ENCODE measurements at places on chromosomes 13 and 19.

DNA sequence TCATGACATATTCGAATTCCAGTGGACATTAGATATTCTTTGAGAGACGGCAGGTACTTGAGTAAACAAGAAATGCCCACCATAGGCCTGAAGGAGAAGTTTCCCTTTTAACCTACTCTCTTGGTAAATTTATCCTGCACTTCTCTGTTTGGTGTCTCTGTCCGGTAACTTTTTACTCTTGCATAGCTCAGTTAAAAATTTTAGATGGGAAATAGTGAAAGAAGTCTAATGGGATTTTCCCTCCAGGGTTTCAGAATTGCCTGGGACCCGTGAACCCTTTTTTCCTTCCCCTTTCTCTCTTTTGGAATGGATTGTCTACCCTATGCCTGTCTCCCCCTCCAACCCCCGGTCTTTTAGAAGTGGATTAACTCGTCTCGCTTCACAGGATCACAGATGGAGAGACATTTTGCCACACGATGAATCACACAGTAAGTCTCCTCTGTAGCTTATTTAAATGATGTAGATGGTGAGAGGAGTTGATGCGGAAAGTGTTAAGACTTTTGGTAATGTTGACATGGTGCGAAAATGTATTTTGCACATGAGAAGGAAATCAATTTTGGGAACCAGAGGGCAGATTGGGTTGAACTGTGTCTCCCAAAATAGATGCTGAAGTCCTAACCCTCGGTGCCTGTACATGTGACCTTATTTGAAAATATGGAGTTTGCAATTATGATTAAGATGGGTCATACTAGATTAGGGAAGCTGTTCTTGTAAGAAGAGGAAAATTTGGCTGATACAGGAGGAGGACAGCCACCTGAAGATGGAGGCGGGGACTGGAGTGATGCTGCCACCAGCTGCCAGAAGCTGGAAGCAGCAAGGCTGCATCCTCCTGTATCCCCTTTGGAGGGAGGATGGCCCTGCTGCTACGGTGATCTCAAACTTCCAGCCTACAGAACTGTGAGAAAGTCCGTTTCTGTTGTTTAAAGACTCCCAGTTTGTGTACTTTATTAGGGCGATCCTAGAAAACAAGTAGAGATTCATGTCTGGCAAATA, 711 bp upstream of the MIPEP start:
- peak; percentile 25 for DNase-seq

GRCh38 chr19:19538061-19538784, at the start of gene CILP2:
TSS of gene CILP2 (plus strand) at chr19:19538265. CDS start at chr19:19538350, 85 bp downstream.
- peak; percentile 45 for DNase-seq

- no peak for DNase-seq
Observed at GRCh38 chr13:113850722-113851479, 13.0 kb downstream of the GAS6 start.

DNA sequence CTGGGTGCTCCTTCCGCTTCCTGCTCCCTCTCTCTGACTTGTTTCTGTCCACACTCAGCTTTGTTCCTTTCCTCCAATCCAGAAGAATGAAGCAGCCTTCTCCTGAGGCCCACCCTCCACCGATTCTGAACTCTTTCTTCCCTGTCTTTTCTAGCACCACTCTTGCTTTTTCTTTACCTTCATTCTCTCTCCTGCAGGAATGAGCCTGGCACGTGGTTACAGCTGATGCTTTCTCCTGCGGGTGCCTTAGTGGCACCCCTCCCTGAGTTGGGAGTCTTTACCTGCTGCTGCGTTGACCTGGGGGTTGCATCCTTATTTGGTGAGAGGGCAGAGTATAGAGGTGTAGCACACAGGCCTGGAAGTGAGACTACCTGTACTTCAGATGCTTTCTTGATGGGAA, 6.2 kb downstream of the UBAC2 start:
- no peak for DNase-seq

DNA sequence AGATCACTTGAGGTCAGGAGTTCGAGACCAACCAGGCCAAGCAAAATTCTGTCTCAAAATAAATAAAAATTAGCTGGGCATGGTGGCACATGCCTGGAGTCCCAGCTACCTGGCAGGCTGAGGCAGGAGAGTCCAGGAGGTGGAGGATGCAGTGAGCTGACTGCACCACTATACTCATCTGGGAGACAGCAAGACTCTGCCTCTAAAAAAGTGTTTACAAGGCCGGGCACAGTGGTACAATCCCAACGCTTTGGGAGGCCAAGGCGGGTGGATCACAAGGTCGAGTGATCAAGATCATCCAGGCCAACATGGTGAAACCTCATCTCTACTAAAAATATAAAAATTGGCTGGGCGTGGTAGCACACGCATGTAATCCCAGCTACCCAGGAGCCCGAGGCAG, 4.2 kb upstream of the DAPK3 start:
- DNase-seq: no peak

DNA sequence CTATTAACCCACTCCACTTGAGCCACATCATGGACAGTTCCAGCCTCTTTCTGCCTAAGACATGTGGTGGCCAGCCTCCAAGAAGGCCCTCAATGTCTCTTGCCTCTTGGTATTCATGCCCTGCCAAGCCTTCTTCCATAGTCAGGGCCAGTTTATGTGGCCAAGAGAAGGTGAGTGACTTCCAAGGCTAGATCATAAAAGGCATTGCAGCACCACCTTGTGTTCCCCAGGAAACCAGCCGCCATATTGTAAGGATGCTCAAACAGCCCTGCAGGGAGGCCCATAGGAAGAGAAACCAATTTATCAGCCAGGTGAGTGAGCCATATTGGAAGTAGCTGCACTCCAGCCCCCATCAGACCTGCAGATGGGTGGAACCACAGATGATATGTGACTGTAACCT, 12.3 kb upstream of the DNMT1 start:
- DNase-seq: no peak

DNA sequence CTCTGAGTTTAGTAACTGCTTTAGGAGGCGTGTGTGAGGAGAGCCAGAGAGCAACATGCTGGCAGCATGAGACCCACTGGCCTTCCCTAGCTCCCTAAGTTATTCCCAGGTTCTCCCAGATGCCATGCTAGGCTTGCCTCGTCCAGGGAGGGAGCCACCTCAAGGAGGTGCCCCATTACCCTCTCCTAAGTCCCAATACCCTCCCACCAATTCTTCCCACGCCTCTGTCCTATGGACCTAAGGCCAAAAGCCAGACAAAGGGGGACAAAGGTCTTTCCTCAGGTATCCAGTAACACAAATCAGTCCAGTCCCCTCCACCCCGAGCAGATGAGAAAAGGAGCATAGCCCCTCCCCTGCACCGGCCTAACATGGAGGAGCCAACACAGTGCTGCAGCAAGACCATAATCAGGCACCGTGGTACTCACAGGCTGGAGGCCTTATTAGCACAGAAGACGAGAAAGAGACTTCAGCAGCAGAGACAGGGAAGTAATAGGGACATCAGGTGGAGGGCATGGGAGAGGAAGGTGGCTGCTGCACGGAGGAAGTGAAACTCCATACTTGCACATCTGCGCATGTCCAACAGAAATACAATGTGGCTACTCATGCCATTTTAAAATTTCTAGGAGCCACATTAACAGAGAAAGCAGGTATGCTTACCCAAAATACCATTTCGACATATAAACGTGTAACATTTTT, 46.3 kb downstream of the BRD4 start:
- peak; percentile 87 for DNase-seq

DNA sequence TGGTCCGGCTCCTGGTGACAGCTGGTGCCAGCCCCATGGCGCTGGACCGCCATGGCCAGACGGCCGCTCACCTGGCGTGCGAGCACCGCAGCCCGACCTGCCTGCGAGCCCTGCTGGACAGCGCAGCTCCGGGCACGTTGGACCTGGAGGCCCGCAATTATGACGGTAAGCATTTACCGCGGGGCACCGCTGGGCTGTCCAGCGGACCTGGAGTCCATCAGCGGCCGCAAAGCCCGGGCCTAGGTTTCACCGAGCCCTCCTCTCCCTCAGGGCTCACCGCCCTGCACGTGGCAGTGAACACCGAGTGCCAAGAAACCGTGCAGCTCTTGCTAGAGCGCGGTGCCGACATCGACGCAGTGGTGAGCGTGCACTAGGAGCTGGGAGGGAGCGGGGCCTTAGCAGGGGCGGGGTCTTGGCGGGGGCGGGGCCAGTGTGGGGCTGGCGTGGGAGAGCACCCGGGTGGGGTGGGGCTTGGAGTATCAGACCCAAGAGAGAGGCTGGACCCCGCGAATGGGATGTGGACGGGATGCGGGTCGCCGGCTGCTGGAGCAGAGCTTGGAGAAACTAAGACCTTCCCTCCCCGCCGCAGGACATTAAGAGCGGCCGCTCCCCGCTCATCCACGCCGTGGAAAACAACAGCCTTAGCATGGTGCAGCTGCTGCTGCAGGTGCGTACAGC, 8.7 kb downstream of the BCL3 start:
- no peak for DNase-seq

- DNase-seq: no peak
Observed at GRCh38 chr13:112229445-112229844, 146.7 kb upstream of the SPACA7 start.

DNA sequence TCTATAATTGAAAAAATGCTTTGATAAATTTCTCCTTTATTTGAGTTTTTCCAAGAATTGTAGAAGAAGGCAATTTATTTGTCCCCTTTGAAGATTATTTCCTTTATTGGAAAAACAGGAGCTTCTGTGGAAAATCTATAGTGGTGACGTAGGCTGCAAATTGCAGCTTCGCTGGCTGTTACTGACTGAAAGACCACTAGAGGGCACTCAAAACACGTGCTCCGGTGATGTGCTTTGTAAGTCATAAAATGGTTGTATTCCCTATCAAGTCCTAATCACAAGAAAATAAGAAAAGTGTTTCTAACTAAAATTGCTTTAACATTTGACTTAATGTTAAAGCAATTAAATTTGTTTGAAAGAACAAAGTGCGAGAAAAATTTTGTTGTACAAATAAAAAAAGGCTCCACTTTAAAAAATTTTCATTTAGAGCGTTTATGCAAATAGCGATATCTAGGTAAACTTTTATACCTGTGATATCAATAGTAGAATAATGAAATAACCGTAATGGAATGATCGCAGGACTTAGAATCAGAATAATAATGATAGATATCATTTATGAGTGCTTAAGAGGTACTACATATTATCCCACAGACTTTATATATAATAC, 638.2 kb upstream of the SPRY2 start:
- DNase-seq: peak; percentile 53

DNA sequence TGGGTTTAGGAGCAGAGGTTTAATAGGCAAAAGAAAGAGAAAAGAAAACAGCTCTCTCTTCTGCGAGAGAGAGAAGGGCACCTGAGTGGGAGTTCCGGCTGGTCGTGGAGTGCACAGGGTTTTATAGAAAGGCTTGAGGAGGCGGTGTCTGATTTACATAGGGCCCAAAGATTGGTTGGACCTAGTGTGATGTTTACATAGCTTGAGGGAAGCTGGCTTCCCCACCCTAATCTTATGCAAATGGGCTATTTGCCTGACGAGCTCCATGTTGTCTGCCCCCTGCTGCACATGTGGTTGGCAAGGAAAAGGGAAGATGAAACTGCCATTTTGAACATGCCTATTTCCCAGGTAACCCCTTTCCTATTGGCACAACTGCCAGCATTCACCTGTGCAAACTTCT, 21.5 kb upstream of the MEDAG start:
- DNase-seq: no peak

GRCh38 chr19:14577885-14578427, 4.9 kb upstream of the CLEC17A start:
- peak; percentile 88 for DNase-seq

GRCh38 chr19:55283548-55284377, at the start of gene BRSK1:
TSS of gene BRSK1 (plus strand) at chr19:55283997. CDS start at chr19:55284443, 446 bp downstream.
- peak; percentile 80 for DNase-seq

DNA sequence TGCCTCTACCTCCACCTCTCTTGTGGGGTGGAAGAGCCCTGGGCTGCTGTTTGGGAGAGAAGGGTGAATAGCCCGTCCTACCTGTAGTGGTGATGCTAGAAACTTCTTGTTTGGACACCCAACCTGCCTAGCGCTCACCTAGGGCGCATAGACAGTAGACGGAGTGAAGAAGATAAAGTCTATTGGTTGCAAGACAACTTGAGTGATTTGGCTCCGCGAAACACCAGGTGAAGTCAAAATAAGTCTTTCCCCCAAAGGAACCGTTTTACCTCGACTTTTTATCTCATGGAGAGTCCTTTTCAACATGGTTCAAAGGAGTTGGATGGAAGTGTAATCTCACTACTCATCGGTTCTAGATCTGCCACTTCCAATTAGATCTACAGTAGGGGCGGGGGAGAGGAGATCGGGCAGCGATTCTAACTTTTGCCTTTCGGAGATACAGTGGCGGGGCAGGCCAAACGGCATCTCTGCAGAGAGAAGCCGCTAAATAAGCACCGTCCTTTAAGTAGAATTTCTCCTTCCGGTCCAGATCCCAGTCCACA, 694 bp upstream of the ZIC5 start:
- DNase-seq: no peak

DNA sequence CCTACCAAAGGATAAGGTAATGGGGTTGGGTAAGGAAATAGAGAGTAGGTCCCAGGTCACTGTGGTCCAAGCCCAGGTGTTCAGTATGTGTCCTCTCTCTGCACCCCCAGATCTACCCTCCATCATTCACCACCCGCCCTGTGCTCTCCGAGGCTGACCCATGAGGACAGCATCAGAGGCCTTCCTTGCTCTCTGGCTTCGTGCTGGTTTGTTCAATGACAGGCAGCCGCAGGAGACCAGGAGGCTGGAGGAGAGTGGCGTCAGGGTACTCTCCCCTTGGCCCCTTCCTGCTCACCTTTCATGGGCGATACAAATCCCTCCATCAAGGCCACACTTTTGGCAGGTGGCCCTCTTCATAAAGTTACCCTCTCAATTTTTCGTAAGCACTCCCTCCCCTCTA, 1.7 kb downstream of the TUBA3C start:
- no peak for DNase-seq

DNA sequence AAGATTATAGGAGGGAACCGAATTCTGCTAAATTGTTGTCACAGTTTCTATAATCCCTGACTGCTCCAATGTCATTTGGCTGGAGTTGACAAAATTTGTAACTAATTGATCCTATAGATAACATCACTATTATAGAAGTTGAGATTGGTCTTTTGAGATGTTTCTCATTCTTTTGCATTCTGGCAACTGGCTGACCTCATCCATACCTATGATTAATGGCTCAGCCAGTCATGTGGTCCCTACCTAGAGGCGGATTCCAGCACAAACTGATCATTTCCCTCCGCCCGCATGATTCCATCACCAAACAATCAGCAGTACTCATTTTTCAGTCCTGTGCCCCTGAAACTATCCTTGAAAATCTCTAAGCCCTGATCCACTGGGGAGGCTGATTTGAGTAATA, 4.2 kb downstream of the PSG2 start:
- DNase-seq: no peak

DNA sequence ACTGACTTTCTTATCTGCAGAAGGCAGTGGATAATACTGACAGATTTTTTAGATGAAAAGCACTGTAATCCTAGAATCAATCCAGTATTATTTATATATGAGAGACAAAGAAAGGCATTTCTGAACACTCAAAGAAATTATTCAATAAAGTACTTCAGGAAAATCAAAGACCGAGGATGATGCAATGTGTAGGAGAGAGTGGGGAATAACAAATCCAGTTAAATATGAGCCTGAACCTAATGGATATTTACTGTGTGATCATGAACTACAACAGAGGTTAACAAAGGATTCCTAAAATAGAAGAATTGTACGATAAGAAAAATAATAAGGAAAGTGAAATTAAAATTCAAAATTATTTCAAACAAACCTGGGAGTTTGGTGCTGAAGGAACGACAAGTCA, 69.3 kb downstream of the ANKRD10 start:
- DNase-seq: no peak

Measured in OCI-LY7 (cell line).